MG63 (cell line): ENCODE measurements at places on chromosomes 3 and 15.

DNA sequence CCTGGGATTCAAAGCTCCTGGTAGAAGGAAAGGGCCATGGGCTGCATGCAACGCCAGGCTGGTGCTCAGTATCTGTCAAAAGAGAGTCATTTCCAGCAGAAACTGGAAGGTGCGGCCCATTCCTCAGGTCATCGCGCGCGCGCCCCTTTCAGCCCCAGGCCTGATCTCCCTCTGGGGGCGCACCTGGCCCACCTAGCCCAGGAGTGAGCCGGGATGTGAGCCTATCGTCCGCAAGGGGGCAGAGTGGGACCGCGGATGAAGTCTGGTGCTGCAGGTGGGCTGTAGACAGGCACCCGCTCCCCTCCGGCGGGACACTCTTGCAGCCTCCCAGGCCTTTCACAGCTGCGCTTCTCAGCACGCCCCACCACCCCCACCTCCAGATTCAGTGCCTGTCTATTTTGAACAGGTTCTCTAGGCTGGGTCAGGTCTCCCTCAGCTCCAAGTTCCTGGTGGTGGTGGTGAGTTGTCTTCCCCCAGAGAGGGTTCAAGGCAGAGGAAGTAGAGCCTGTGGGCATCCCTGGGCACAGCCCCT, 5.8 kb upstream of the RPL29 start:
- DNase-seq, result peak; percentile 49

DNA sequence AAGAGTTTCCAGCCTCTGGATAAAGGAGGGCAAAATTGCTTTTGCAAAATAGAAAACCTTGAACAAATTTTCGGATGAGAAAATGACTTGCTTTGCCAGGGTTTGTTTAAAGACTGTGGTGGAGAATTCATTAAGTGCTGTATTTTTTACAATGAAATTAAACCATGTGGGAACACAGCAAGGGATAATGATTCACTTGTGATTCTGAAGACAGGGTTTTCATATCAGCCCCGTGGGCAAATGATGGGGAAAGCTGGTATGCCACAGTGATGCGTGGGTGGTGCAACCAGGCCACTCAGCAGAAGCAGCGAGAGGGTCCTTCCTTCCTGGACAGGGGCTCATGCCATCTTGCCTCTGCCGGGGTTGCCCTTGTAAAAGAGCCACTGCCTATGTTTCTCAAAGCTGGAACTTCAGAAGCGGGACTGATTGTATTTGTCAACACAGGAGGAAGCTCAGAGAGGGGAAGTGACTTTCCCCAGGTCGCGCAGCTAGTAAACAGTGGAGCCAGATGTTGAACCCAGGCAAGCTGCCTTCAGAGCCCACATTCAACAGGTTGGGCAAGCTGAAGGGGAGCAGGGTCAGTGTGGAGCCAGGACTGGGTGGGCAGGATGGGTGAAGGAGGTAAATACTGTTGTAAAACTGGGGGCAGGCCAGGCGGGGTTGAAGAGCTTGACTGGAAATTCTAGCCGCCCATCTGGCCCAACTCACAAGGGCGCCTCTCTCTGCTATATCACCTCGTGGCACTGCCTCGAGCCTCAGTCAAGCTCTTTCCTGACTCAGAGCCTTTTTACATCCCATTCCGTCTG, 79.1 kb downstream of the TOP2B start:
- no peak for DNase-seq

DNA sequence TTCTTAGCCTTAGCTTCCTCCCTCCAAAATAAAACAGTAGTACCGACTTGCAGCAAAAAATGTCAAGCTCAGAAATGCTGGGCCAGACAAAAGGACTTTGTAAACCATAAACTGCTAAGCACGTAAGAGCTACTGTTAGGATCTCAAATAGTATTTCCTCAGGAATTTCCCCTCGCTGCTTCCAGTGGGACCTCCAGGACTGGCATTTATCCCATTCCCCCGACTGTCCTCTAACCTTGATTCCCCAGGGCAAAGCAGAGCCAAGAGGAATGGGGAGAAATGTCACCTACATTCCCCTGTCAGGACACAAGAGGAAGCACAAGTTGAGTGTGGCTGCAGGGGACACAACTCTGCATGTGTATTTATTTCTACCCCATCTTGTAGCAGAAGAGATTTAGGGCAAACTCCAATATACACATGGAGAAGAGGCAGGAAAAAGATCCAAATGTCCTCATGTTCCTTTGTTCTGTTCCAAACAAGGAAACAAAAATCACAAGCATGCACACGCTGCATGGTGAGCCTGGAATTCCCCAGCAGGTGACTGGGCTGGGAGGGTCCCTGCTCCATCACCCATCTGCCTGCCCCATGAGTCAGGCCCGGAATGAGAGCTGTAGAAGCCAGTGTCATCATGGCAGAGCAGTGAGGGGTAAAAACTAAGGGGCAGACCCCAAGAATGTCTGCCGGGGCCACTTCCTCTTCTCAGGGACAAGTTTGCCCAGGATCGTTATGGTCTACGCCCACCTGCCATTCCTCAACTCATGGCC, 4.2 kb downstream of the STOML1 start:
- no peak for DNase-seq

GRCh38 chr3:157443905-157444796, 7.5 kb downstream of the PTX3 start:
- DNase-seq, result no peak

DNA sequence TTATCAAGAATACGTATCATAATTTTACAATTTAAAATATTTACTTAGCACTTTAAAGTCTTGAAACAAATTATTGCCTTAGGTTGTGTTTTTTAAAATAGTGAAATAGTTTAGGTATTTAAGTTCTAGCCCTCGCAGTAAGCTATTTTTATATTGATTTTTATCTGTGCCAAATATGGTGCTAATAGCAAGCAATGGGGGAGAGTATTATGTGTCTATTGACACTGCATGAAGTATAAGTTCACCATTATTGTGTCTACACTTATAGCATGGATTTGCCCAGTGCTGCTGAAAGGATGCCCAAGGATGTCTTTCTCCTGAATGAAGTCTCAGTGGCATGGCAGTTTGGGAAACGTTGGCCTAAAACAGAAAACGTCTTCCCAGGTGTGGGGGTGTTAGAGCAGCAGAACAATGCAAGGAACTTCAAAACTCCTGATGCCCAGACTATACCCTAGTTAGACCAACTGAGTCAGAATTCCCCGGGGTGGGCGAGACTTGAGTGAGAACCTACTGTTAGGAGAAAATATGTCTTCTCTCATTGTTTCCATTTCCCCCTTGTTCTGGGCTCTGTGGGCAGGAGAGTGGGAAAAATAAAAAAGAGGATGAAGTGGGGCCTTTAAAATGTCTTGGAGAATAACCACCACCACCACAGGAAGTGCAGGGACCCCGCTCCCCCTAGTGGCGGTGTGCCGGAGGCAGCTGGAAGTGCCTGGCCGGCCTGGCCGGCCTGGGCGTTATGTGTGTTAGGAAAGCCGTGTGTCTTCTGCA, 104.2 kb upstream of the SLC7A14 start:
- peak; percentile 80 for DNase-seq
